ENCODE measurements at places on chromosomes 7 and 10.

GRCh38 chr10:112526906-112527305, 79.9 kb downstream of the VTI1A start:
- DNase-seq = no peak

GRCh38 chr10:63627881-63628296, 106.7 kb downstream of the REEP3 start:
- DNase-seq = no peak

GRCh38 chr10:1047937-1048336, 982 bp downstream of the IDI1 start:
- DNase-seq = no peak

GRCh38 chr10:73644015-73644743, 2.9 kb upstream of the MYOZ1 start:
- peak; percentile 20 for DNase-seq

DNA sequence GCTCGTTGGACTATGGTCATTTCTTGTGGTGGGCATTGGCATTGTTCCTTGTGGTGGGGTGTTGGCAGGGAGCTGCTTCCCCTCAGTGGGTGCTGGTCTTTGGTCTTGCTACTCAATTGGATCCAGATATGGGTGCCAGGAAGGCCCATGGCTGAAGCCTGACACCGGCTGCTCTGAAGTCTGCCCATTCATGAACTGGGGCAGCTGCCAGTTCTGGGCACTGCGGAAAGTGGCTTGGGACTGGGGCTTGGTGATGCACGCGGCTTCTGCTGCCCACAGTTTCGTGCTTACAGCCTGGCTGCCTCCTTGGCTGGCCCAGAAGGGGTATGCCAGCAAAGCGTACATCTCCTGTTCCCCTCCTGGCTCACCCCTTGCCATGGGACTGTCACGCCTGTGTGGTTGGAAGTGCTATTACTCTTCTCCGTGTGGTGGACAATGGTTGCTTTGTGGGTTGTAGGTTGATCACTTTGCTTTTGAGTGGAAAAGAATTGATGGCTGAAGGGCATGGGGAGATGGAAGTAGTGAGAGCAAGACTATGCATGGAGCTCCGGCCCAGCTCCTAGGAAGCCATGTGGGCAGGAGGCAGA, 54.7 kb downstream of the ADAMTS14 start:
- no peak for DNase-seq

DNA sequence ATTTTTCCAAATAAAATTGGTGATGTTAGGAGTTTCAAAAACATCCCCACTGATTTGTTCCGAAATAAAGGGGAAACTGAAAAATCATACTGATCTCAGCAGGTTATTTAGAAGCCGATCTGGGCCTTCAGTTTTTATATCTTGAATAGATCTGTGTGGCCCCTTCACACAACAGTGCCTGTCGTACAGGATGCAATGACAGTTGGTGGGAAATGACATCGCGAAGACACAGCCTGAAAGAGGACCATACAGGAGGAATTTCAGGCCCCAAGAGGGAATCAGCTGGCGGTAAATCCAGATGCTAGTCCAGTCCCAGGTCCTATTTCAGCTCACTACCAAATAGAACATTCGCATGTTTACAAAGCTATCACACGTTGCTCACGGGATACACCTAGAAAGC, 3.0 kb downstream of the H2BK1 start:
- DNase-seq = no peak

DNA sequence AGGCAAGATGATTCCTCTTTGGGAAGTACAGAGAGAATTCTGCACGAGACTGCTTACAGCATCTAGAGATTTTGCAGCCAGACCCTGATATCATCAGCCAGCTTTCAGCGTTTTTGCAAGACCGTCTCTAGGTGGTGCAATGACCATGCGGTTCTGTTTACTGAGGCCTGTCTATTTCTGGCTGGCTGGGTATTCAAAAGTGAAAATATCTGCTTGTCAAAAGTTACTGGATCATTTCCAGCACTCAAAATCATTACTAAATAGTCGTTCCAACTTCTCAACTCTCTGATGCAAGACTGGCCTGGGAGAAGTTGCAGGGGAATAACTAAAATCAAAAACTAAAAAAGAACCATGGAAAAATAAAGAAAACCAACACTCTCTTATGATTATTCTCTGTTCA, 240.1 kb downstream of the ELMO1 start:
- DNase-seq = no peak

- DNase-seq = no peak
Measured at GRCh38 chr7:34100661-34101060, 195.3 kb downstream of the BMPER start.

DNA sequence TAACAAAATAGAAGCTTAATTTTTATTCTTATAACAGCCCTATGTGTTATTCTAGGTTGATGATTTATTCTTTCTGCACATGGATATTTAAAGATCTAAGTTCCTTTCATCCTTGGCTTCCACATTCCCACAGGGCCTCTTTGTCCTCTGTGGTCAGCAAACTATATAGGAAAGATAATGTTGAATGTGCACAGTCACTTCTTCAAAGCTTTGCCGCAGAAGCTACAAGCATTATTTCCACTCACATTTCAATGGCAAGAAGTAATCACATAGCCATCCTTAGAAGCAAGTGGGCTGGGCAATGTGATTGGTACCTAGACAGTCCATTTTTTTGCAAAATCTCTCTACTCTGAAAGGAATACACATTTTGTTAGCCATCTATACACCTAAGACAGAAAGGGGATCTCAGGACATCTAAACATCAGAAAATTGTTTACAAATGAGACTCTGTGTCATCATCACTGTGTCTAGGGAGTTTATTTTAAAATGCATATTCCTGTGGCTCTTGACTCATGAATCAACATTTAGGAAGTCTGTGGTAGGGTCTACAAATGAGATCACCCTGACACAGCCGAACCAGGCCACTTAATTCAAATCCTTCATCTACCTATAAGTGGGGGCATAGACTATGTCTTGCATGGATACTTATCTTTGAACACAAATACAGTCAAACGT, 1060.5 kb downstream of the XPNPEP1 start:
- no peak for DNase-seq

DNA sequence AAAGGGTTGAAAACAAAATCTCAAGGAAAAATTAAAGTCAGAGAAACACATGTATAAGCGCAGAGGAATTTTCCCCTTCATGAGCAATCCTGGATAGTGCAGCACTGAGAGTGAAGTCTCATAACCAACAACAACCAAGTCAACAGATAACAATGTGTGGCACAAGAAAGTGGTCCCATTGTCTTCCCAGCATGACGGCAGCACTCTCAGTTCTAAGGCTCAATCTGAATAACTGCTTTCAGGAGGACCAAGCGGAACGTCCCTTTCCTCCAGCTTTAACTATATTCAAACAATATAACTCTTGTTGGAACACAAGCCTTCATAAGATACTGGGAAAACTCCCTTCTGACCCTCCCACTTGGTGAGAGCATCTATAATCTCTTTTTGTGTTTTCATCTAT, 137.9 kb downstream of the RAPGEF5 start:
- DNase-seq = no peak

DNA sequence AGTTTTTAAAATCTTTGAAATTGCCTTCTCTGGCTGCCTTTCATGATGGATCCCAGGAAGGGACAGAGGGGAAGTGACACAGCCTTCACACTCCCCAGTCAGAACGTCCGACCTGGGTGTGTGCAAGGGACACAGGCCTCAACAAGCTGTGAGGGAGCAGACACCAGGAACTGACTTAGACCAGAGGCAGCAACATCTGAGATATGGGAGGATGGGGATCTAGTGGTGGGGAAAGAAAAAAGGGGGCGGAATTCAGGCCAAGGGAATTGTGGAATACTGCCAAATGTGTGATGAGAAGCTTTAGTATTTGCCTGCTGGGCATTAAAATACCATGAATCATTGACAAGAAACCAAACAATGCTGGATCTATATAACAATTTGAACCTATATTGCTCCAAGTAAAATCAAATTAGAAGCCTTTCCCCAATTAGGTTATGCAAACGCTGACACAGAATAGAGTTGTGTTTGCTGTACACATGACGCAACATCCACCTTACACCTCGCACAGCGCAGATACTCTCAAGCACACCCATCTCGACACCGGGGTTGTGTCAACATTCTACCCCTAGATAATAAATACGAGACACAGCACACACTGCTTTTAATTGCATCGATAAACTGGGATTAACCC, 17.2 kb upstream of the MNX1 start:
- DNase-seq = no peak

- no peak for DNase-seq
Measured at GRCh38 chr7:131190146-131190545, 137.5 kb upstream of the MKLN1 start.

- DNase-seq = no peak
Measured at GRCh38 chr7:157403646-157404401, 67.0 kb downstream of the DNAJB6 start.

DNA sequence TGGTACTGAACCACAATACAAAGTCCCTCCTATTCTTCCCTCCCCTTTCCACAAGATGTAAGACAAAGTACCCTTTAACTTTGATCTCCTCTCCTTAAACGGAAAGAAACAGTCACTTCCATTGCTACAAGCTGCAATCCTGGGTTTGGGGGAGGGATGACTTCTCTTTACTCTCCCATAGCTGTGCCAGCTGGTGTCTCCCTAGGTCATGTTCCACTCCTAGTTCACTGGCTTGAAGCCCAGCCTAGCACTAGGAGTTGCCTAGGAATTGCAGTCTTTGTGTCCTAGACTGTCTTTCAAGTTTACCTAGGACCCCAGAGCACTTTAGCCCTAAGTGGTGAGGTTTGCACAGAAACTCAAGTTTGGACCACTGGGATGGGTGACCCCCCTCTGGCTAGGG, 311.1 kb downstream of the HPSE2 start:
- DNase-seq = no peak

GRCh38 chr7:24939416-24939815, 40.6 kb downstream of the OSBPL3 start:
- no peak for DNase-seq

GRCh38 chr10:61076572-61077114, 132.7 kb upstream of the RHOBTB1 start:
- no peak for DNase-seq

DNA sequence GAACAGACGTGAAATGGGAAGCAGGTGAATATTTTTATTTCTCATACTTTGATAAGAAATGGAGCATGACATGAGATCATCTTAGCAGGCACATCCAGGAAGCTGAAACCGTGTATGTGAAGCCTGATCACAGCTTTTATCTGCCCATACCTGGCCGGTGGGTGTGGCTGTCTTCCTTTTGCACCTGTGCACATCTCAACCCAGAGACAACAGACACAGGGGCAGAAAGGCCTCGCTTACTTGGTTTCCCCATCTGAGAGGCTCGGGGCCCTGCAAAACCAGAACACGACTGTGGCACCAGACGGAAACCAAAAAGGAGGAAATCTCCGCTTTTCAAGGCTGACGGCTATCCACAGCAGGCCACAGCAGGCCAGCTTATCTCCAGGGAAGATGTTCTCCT, 116.4 kb downstream of the TCERG1L start:
- no peak for DNase-seq

GRCh38 chr10:49578392-49578791, 31.7 kb upstream of the SLC18A3 start:
- DNase-seq = no peak

- DNase-seq = no peak
Measured at GRCh38 chr10:5587151-5588079, 62.7 kb downstream of the CALML3 start.

- DNase-seq = no peak
Measured at GRCh38 chr7:98993024-98993897, 114.9 kb downstream of the TRRAP start.

- no peak for DNase-seq
Measured at GRCh38 chr10:89744026-89744425, 42.6 kb downstream of the KIF20B start.

GRCh38 chr7:45881759-45882464, 6.4 kb upstream of the IGFBP1 start:
- no peak for DNase-seq

DNA sequence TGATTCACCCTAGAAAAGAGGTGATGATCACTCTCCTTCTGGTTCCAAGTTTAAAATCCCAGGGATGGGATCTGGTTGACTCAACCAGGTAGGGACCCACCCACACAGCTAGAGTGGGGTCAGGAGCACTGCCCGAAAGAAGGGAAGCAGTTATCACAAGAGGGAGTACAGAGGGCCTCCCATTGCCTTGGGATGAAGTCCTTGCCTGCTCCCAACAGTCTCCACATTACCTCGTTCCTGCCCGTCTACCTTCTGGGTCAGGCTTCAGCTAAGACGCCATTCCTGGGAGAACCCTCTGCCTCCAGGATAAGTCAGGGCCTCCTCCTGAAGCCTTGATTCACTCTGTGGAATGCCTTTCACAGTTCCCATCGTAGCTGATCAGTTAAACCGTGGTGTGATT, 23.8 kb downstream of the ZMIZ2 start:
- DNase-seq = no peak

GRCh38 chr10:75352650-75353049, 48.9 kb downstream of the ZNF503 start:
- no peak for DNase-seq

GRCh38 chr10:50992972-50993766, 81.1 kb upstream of the PRKG1 start:
- DNase-seq = no peak

DNA sequence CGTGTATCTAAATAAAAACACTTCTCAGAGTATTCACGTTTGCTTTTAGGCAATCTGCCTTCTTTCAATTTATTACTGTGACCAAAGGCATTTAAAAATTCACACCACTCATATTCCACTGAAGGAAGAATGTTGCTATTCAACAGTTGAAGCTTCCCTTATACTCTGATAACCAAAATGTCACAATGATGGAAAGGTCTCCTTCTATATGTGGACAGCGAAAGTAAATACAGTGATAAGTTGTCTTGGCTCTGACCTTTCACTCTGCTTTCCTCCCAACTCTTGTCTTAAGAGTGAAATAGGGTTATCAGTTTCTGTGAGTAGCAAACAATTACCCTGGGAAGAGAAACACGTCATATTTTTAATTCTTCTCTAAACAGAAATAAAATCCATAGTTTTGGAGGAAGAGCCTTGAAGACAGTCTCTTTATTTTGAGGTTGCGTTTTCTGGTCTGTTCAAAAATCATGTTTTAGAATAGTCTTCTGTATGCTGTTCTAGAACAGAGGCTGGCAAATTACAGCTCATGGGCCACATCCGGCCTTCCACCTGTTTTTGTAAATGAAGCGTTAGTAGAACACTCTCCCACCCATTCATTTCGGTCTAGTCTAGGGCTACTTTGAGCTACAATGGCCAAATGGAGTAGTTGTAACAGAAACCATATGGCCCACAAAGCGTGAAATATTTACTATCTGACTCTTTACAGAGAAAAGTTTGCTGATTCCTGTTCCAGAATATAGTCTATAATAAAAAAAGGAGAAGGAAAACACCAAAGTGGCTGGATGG, 41.3 kb downstream of the ETV1 start:
- no peak for DNase-seq

DNA sequence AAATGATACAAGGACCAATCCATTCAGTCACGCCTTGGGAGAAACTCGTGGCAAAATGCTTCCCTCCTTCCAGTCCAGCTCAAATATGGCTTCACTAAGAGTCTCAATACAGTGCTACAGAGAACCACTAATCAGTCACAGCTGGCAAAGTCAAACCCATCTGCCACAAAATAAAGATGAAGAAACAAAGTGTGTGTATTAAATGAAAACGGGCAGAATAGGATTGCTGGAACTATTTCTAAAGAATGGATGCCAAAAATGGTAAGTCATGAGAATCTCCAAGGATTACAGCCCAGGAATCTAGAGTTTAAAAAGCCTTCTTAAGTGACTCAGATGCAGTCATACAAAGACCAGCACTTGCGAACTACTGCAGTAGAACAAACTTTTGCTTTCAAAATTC, 61.9 kb downstream of the CACUL1 start:
- DNase-seq = no peak

Measured in stimulated activated CD8-positive, alpha-beta memory T cell treated with anti-CD3 and anti-CD28 coated beads, Interleukin-4, amount 100 ng/mL, for 1 hour (primary cell).